ENCODE measurements at places on chromosomes 1 and 21.
A peak's percentile ranks its signal among the peaks of the same experiment; 100 is the strongest.

GRCh38 chr1:165717918-165718515, 19.7 kb upstream of the ALDH9A1 start:
- DNase-seq, result no peak

- DNase-seq, result no peak
Measured at GRCh38 chr1:235923466-235924021, 56.8 kb upstream of the LYST start.

DNA sequence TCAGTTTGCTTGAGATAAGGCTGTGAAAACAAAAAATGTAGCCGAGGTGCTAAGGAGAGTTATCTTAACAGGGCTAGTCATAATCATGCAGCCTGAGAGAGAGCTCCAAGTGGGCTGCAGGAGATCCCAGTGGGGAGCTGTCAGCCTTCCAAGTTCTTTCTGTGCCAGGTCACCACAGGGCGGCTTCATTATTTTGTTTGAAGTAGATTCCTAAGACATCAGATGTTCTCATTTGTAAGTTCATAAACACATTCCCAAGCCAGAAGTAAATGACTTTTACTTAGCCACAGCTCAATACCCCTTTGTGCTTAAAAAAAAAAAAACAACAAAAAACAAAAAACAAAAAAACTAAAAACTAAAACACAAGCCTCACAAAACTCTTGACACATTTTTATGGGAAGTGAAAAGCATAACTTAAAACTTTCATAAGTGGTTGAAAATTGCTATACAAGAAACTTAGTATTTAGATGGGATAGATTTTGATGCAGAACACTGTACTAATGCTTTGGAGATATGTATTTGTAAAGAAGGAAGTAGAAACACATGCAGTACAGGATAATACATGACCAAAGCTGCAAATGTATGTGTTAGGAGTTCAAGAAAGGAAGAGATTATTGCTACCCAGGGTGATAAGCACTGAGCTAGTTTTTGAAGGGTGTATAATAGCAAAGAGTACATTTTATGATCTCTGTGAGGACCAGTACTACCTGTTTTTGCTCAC, 8.6 kb downstream of the CDC14A start:
- no peak for DNase-seq

DNA sequence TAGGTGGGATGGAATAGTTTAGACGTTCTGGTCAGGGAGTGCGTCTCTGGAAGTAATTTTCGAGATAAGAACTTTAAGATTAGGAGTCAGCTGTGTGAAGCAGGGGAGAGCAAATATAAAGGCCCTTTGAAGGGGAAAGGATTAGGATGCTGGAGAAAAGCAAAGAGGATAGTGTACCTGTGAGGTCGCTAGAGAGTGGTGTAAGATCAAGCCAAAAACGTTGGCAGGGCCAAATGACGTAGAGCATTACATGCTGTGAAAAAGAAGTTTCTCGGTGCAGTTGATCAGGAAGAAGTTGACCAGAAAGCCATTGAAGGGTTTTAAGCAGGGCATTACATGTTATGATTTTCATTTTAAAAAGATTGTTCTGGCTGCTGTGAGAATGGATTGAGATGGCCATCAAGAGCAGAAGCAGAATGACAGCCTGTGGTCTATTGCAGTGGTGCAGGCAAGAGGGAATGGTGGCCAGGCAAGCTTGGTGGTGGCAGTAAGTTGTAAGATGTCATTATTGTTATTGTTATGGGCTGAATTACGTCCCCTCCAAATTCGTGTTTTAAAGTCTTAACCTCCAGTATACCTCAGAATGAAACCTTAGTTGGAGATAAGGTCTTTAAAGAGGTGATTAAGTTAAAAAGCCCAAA, 113.6 kb upstream of the KIF26B start:
- no peak for DNase-seq

DNA sequence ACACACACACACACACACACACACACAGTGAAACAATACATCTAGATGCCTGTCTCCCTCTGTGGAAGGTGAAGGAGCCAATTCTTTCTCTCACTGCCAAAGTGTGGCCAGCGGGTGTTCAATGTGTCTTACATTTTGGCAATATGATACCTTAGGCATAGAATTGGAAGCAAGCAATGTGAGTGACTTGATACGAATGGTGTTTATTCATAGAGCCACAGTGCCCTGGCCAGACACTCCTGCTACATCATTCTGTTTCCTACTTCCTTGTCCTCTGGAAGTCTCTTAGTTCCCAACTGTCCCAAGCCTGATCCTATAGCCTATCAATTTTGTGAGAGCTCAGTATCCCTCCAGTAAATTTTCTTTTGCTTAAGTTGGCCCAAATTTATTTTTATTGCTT, 170.0 kb upstream of the L1TD1 start:
- no peak for DNase-seq

GRCh38 chr1:232059726-232060374, 433.3 kb downstream of the DISC1 start:
- DNase-seq, result no peak

DNA sequence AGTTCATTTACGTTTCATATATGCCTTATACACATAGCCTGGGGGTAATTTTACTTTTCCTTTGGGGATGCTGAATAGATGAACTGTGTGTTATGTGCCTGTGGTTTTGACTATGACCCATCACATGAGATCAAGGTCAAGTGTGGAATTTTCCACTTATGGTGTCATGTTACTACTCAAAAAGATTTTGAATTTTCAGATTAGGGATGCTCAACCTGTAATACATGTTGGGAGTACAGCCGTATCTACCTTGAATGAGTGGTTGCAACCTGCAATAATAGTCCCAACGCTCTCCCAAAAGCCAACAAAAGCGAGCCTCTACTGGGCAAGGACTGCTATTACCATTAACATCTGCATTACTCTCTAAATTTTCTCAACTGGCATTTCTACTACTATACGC, 68.5 kb upstream of the SDC3 start:
- no peak for DNase-seq

DNA sequence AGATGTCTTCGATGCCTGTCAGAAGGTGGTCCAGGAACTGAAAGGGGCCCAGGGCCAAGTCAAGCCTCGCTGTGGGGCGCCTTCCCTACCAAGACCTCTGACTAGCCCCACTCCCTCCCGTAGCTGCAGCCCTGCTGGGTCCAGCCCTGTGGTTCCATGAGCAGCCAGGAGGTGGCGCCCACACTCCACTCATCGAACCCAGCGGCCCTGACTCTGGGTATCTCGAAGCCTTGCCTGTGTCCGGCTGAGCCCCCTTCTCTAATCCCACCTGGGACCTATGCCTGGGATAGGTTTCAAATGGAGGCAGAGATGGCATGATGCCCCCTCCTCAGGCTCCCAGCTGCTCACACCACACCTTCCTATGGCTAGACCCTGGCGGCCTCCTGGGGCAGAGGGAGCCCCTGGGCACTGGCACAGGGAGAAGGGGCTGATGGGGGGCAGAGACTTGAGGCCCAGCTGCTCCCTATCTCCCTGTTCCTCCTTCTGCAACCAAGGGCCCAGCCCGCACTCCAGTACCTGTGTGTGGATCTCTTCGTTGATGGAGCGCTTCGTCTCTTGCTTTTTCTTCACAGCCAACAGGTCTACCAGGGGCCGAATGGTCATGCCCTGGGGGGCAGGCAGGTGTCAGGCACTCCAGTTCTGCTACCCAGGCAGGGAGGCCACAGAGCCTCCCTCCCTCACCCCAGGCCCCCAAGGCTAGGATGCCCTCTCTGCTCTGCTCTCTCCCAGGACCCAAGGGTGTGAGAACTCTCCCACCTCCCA, 52.0 kb downstream of the SLC9A1 start:
- DNase-seq, result peak; percentile 48

GRCh38 chr1:111793923-111794322, 38.2 kb downstream of the DDX20 start:
- DNase-seq, result no peak

GRCh38 chr1:155174324-155175280, 953 bp downstream of the TRIM46 start:
- DNase-seq, result no peak

- DNase-seq, result no peak
Measured at GRCh38 chr1:29793101-29793546, 556.8 kb downstream of the PTPRU start.

GRCh38 chr1:10663678-10664035, 132.8 kb downstream of the CASZ1 start:
- DNase-seq, result no peak

- no peak for DNase-seq
Measured at GRCh38 chr1:150321826-150322166, 463 bp downstream of the PRPF3 start.

GRCh38 chr1:162389021-162389818, 7.7 kb downstream of the C1orf226 start:
- DNase-seq, result no peak

GRCh38 chr1:211529453-211529852, 37.5 kb upstream of the RD3 start:
- no peak for DNase-seq

DNA sequence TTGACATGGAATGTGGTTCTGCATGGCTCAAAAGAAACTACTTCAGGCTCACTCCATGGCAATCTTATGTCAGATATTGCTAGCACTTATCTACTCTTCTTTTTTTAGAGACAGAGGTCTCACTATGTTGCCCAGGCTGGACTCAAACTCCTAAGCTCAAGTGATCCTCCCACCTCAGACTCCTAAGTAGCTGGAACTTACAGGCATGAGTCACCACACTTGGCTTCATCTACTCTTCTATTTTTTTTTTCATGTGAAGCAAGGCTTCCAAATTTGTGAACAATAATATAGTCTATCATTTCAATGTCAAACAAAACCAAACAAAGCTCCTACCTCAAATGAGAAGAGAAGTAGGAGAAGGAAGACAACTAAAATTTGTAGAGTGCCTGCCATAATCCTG, 7.5 kb upstream of the PSEN2 start:
- no peak for DNase-seq

- no peak for DNase-seq
Measured at GRCh38 chr1:176178316-176178715, 28.8 kb downstream of the COP1 start.

GRCh38 chr1:63264161-63264560, 58.2 kb upstream of the FOXD3 start:
- DNase-seq, result no peak

GRCh38 chr21:36550761-36551160, 70.8 kb upstream of the CLDN14 start:
- no peak for DNase-seq

- no peak for DNase-seq
Measured at GRCh38 chr21:40754466-40754865, 92.5 kb downstream of the DSCAM start.

GRCh38 chr1:89633248-89633799, 404 bp downstream of the LRRC8C start:
- DNase-seq, result peak; percentile 62

- DNase-seq, result no peak
Measured at GRCh38 chr1:231990388-231990787, 363.8 kb downstream of the DISC1 start.

- no peak for DNase-seq
Measured at GRCh38 chr1:53708687-53709086, 30.3 kb downstream of the GLIS1 start.

- DNase-seq, result no peak
Measured at GRCh38 chr1:23098463-23099170, 70.0 kb downstream of the LUZP1 start.

DNA sequence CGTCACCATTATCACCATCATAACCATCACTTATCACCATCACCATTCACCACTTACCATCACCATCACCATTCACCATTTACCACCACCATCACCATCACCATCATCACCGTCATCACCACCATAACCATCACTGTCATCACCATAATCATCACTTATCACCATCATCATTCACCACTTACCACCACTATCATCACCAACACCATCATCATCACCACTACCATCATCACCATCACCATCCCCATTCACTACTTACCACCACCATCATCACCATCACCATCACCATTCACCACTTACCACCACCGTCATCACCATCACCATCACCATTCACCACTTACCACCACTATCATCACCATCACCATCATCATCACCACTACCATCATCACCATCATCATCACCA, 151.8 kb downstream of the CAMTA1 start:
- DNase-seq, result no peak

GRCh38 chr1:40956407-40956806, 23.1 kb upstream of the CTPS1 start:
- DNase-seq, result no peak

DNA sequence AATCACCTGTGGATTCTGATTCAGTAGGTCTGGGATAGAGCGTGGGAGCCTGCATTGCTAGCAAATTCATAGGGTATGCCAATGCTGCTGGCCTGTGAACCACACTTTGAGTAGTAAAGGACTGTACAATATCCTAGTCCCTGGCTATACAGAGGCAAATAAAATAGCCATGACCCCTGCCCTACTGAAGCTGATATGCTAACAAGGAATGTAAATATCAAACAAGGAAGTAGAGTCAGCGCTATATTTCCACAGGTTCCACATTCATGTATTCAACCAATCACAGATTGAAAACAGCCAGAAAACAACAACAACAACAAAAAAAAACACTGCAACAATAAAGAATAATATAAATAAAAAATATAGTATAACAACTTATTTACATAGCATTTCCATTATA, 77.8 kb downstream of the TM2D1 start:
- DNase-seq, result no peak

DNA sequence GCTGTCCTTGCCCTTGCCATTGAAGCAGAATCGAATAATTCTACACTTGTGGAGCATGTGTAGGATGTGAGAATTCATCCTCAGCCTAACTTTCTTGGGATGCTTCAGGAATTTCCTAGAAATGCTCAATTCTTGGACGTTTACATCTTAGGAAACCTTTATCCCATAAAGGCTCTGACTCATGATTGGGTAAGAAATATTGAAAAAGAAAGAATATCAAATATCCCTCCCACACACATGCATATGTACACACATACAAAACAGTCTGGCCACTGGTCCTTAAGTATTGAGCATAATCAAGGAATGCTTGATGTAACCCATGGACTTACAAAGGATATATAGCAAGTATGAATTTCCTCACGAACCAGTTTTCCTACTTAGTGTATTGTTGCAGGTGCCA, 83.9 kb upstream of the IPO9 start:
- no peak for DNase-seq

- no peak for DNase-seq
Measured at GRCh38 chr1:116948046-116948445, 38.3 kb downstream of the PTGFRN start.

DNA sequence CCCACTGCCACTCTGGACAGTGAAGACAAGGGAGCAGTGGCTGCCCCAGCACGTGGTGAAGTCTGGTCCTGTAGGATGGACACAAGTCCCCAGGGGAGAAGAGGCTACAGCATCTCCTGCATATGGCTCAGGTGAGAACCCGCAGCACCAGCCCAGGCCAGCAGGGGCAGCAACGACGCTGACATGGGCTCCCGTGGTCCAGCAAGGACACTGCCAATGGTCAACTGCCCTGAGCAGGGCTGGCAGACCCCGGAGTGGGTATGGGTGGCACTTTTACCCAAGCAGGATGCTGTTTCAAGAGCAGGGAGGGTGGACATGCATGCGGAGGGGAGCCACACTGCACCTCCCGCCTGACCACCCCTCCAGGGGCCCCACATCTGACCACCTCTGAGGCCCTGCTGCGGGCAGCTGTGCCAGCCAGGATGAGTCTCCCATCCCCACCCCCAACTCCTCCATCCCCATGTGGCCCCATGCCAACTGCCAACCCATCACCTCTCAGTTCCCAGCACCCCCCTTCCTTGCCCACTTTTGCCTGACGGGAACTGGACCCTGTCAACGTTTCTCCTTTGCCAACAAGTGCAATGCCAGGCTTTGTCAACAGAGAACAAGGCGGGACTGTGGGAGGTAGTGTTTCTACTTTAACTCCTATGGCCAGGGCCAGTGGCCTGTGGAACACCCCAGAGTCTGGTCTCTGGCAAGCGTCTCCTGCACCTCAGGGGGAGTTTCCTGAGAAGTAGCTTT, 8.6 kb downstream of the MORN1 start:
- no peak for DNase-seq

Data from activated gamma-delta T cell (primary cell).